ENCODE measurements at places on chromosomes 6 and 20. TPM values are rescaled to one million over a fixed set of nuclear protein-coding genes. Genes with fewer than 3 reads are reported as not detected.

The PRDM13 gene
- total RNA-seq = not detected

GRCh38 chr6:36695414-36695813, 2.2 kb upstream of the RAB44 start:
- H3K36me3 ChIP-seq = no peaks in the 10 kb centered on the region
- H3K4me3 ChIP-seq = no peak overlapping the region
- no peak overlapping the region for H3K27ac ChIP-seq
- DNase-seq = no peak
- H3K27me3 ChIP-seq = no peaks in the 10 kb centered on the region

The LST1 gene
- total RNA-seq = not detected

The RIPOR3 gene
- 1.2 TPM for total RNA-seq

GRCh38 chr6:62367601-62368000, 81.6 kb upstream of the KHDRBS2 start:
- no peaks in the 10 kb centered on the region for H3K4me1 ChIP-seq
- H3K27ac ChIP-seq = no peak overlapping the region
- no peaks in the 10 kb centered on the region for H3K27me3 ChIP-seq
- DNase-seq = no peak

DNA sequence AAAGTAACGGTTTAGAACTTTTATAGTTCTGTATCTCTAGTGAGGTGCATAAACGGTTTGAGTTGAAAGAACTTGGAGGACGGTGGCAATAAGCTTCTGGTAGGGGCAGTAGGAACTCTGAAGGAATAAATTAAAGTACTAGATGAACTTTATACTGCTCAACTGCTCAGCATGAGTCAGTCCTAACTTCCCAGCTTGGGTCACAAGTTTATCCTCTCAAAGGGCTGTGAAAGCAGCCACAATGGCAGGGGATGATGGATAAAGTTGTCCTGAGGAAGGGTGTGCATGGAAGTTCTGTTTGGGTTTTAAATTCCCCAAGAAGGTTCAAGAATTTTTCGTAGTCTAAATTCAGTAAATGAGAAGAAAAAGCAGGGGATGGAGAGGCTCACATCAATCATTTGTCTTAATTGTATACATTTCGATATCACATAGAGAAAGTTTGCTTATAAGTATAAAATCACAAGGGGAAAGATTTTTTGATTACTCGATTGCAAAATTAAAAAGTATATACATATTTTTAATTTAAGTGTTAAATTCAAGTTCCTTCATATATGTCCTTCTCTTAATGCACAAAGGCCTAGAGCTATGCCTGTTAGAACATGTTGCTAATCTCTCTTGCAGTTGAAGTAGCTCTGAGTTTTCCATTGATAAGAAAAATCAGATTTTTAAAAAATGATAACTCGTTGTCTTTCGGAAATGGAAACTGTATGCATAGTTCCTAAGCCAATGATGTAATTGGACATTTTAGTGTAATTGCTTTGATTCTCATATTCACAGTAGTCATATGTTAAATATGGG, 55.3 kb upstream of the JAG1 start:
- H3K4me3 ChIP-seq = no peak overlapping the region
- H3K4me1 ChIP-seq = no peaks in the 10 kb centered on the region
- no peak overlapping the region for H3K27ac ChIP-seq
- H3K36me3 ChIP-seq = no peaks in the 10 kb centered on the region

GRCh38 chr20:50681359-50682064, 9.8 kb downstream of the RIPOR3 start:
- no peaks in the 10 kb centered on the region for H3K27me3 ChIP-seq
- DNase-seq = no peak
- no peaks in the 10 kb centered on the region for H3K36me3 ChIP-seq
- H3K4me3 ChIP-seq = no peak overlapping the region
- no peak overlapping the region for H3K27ac ChIP-seq
- H3K4me1 ChIP-seq = peaks cover 9% of the 10 kb centered on the region

- no peak overlapping the region for H3K4me3 ChIP-seq
- peaks cover 100% of the 10 kb centered on the region for H3K27me3 ChIP-seq
- peaks cover 10% of the 10 kb centered on the region for H3K4me1 ChIP-seq
- DNase-seq = no peak
These were observed 100.9 kb upstream of the PRDM1 start for GRCh38 chr6:105985098-105985815.

The ARHGAP18 gene
- total RNA-seq = 3.9 TPM

The MYCT1 gene
- not detected for total RNA-seq

DNA sequence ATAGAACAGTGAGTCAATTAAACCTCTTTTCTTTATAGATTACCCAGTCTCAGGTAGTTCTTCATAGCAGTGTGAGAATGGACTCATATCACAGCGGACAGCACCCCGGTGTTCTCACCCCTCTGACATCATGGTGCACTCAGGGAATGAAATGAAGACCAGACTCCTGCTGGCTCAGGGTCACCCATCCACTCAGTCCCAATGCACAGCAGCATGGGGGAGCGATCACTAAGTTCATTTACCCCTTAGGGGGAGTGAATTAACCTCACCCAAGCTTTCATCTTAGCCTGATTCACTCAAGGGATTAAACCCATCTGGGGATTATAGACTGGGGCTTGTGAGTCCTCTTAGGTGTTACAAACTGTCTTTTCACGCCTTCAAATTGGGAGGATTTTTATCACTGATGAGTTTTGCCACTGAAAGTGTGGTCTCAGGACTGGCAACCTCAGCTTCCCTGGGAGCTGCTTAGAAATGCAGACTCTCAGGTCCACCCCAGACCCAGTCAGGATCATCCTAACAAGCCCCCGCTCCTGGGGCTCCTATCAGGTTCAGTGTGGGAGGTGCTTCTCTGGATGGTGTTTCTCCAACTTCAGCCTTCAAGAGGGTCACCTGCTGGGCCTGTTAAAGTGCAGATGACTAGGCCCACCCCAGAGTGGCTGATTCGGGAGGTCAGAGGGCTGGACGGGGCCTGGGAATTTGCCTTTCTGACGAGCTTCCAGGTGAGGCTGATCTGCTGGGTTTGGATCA, 44.3 kb upstream of the FRMD1 start:
- DNase-seq = no peak
- no peak overlapping the region for H3K4me3 ChIP-seq
- H3K27ac ChIP-seq = no peak overlapping the region
- no peaks in the 10 kb centered on the region for H3K27me3 ChIP-seq
- H3K36me3 ChIP-seq = no peaks in the 10 kb centered on the region

DNA sequence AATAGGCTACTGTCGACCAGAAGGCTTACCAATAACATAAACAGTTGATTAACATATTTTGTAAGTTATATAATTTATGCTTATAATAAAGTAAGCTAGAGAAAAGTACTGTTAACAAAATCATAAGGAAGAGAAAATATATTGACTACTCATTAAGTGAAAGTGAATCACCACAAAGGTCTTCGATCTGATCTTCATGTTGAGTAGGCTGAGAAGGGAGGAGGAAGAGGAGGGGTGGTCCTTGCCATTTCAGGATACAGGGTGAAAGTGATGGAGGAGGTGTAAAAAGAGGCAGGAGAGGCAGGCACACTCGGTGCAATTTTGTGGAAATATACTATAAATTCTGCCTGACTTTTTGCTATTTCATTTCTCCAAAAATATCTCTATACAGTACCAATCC, 10.4 kb downstream of the FBXL4 start:
- H3K4me1 ChIP-seq = peaks cover 11% of the 10 kb centered on the region
- H3K27me3 ChIP-seq = no peaks in the 10 kb centered on the region
- peaks cover 7% of the 10 kb centered on the region for H3K36me3 ChIP-seq
- DNase-seq = no peak

The PBOV1 gene
- not detected for total RNA-seq

The TMEM30A gene
- 61.2 TPM for total RNA-seq

The TOX2 gene
- not detected for total RNA-seq

- no peak overlapping the region for H3K4me3 ChIP-seq
- H3K27ac ChIP-seq = no peak overlapping the region
- no peaks in the 10 kb centered on the region for H3K27me3 ChIP-seq
- DNase-seq = no peak
These were observed 130.3 kb downstream of the OPRM1 start for GRCh38 chr6:154169193-154169847.

GRCh38 chr6:97732045-97732444, 449.0 kb upstream of the MMS22L start:
- no peaks in the 10 kb centered on the region for H3K27me3 ChIP-seq
- no peaks in the 10 kb centered on the region for H3K4me1 ChIP-seq
- DNase-seq = no peak
- H3K4me3 ChIP-seq = no peak overlapping the region
- H3K36me3 ChIP-seq = no peaks in the 10 kb centered on the region

GRCh38 chr20:37222086-37222485, 39.5 kb downstream of the GHRH start:
- H3K36me3 ChIP-seq = peaks cover 21% of the 10 kb centered on the region
- no peaks in the 10 kb centered on the region for H3K27me3 ChIP-seq
- peak overlapping the region; percentile 43 for H3K27ac ChIP-seq

DNA sequence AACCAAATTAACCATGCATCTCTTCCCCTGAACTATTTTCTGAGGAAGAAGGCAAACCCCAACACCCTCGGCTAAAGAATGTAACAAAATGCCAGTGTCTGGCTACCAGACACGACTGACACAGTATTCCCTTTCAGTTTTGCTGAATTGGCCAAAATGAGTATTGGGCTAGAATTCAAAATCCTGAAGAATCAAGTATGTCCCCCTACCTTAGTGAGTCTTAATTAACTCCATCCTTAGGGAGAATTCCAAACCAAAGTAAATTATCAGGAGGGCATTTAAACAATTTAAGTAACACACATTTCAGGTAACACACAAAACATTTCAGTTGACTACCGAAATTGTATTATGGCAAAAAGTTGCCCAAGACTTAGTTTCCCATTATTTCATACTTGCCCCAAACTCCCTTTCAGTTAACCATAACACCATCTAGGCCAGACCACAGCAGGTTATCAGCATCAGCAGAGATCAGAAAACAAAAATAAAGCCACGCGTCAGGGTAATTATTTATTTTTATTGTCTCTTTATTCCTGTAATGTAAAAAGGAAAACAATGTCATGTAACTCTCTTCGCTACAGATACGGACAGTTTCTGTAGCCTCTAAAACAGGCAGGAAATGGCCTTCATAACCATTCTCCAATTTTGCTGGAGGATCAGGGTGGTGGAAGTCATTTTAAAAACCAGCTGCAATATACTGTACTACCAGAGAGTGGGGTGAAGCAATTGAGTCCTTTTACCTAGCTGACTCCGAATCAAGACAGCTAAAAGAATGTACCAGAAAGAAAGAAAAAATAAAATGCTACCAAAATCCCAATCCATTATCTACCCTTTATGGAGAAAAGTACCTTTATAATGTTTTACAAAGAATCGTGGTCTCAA, 1.9 kb downstream of the SNX5 start:
- peaks cover 43% of the 10 kb centered on the region for H3K4me1 ChIP-seq
- peak overlapping the region; percentile 100 for H3K27ac ChIP-seq
- peak overlapping the region; percentile 88 for H3K4me3 ChIP-seq
- DNase-seq = no peak
- H3K36me3 ChIP-seq = peaks cover 3% of the 10 kb centered on the region

DNA sequence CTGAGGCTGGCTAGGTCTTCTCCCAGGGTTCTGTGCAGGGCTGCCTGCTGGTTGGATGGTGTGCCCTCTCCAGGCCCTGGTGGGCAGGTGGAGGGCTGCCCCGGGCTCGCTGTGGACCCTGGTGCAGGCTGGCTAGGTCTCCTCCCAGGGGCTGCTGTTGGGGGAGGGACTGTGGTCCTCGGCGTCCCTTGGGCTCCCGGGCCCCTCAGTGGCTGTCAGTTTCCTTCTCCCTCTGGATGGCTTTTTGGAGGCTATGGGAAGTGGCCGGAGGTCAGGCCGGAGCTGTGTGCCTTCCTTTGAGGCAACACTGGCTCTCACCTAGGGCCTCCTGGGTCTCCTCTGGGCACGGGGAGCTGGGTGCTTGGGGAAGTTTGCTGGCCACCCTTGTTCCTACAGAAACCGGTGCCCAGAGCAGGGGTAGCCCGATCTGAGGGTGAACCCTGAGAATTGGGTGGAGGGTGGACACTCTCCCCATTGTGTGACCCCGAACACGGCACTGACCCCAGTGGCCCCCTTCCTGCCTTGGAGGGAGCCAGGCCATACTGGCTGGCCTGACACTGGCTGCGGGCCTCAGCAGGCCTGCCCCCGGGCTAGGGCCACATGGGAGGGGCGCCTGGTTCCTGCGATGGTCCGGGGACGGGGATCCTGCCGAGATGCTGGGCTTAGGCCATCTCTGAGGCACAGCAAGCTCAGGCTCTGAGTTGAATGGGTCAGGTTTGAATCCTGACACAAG, 3.8 kb upstream of the CABLES2 start:
- no peaks in the 10 kb centered on the region for H3K36me3 ChIP-seq
- H3K4me1 ChIP-seq = peaks cover 13% of the 10 kb centered on the region
- peaks cover 27% of the 10 kb centered on the region for H3K27me3 ChIP-seq
- no peak for DNase-seq
- no peak overlapping the region for H3K27ac ChIP-seq
- H3K4me3 ChIP-seq = no peak overlapping the region

DNA sequence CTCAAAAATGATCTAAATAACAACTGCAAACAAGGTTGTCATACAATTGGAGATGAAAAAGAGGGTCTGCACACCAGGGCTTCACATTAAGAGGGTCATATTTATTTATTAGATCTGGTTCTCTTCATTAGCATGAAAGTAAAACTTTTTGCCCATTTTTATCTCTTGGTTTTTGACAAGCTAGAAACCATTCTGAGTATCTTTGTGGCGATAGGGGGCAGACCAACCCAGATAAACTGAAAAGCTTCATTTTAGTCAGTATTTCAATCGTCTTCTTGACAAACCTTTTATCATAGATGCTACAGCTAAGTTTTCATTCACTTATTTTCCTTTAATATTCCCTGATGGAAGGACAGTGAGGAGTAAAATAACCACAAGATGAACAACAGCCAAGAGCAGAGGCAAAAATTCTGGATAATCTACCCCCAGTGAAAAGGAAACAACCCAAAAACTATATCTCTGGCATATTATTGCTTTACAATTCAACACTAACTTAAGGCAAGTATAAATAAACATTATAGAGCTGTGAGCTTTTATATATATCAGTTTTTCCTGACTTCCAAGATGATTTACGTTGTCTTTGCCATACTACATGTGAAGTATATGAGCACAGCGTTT, 45.2 kb downstream of the THEMIS start:
- peaks cover 5% of the 10 kb centered on the region for H3K4me1 ChIP-seq
- H3K36me3 ChIP-seq = no peaks in the 10 kb centered on the region
- DNase-seq = peak; percentile 18
- H3K4me3 ChIP-seq = no peak overlapping the region
- no peak overlapping the region for H3K27ac ChIP-seq

The SAMD3 gene
- 2.0 TPM for total RNA-seq

The TREM2 gene
- not detected for total RNA-seq

The COX4I2 gene
- not detected for total RNA-seq

DNA sequence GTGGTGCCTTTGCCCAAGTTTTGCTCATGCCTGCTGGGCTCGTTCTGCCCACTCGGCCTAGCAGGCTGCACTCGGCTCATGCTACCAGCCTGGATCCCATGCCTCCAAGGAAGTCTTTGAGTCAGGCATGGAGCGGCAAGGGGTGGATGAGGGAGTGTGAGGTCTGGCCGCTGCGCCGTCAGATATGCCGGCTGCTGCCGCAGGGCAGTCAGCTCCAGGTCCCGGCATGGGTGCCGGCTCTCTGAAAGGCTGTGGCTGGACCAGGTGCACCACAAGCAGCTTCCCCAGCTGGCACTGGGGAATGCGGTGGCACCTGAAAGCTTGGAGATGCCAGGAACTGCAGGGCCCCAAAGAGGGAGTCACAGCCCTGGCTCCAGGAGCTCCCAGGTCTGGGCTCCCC, 75.5 kb downstream of the GPR63 start:
- no peak for DNase-seq
- no peak overlapping the region for H3K27ac ChIP-seq
- H3K27me3 ChIP-seq = no peaks in the 10 kb centered on the region
- no peaks in the 10 kb centered on the region for H3K4me1 ChIP-seq
- H3K4me3 ChIP-seq = no peak overlapping the region

The SEL1L2 gene
- total RNA-seq = 2.5 TPM

The C20orf202 gene
- total RNA-seq = not detected

The CCDC167 gene
- total RNA-seq = 30.4 TPM

The PARD6B gene
- 31.0 TPM for total RNA-seq
